ENCODE measurements at places on chromosomes 7 and 10.
A peak's percentile ranks its signal among the peaks of the same experiment; 100 is the strongest.

GRCh38 chr7:69624435-69625230 is 26.4 kb downstream of the AUTS2 start:
- no peak for DNase-seq

GRCh38 chr7:132745510-132745909 is 169.2 kb upstream of the PLXNA4 start:
- no peak for DNase-seq

- DNase-seq: no peak
Observed at GRCh38 chr10:42646214-42646613, 7.8 kb upstream of the ZNF33B start.

GRCh38 chr10:97764519-97764931 is 7.3 kb downstream of the SFRP5 start:
- no peak for DNase-seq

DNA sequence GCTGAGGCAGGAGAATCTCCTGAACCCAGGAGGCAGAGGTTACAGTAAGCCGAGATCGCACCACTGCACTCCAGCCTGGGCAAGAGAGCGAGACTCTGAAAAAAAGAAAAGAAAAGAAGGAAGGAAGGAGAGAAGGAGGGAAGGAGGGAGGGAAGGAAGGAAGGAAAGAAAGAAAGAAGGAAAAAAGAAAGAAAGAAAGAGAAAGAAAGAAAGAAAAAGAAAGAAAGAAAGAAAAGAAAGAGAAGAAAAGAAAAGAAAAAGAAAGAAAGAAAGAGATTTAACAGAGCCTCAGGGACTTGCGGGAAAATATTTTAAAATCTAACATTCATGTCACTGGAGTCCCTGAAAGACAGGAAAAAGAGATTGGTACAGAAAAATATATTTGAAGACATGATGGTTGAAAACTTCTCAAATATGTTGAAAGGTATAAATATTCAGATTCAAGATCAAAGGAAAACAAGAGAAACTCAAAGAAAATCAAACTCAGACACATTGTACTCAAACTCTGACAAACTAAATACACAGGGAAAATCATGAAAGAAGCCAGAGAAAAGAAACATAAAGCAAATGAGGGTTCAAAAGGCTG is 25.3 kb upstream of the DNAAF5 start:
- DNase-seq: no peak

GRCh38 chr10:34177445-34177844 is 637.7 kb downstream of the PARD3 start:
- no peak for DNase-seq

- DNase-seq: no peak
Observed at GRCh38 chr10:50309342-50309741, 58.0 kb upstream of the ASAH2 start.

DNA sequence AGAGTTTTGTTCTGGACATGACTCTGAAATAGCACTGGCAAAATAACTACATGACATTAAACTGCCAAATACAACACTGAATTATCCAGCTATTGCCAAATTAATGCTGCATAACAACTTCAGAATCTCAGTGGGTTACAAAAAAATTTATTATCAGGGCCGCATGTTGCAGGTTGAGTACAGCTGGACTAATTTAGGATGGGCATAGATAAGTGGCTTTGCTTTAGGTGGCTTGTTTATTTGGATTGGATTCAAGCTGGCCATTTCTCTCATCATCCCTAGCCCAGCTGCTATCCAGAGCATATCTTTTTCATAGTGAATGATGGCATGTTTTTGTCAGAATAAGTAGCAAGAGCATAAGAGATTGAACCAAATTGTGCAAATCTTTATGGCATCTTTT is 1277.1 kb downstream of the REEP3 start:
- no peak for DNase-seq

- DNase-seq: peak; percentile 52
Observed at GRCh38 chr10:124351481-124352220, 67.1 kb downstream of the OAT start.

GRCh38 chr7:131164025-131164925 is 163.4 kb upstream of the MKLN1 start:
- DNase-seq: no peak

DNA sequence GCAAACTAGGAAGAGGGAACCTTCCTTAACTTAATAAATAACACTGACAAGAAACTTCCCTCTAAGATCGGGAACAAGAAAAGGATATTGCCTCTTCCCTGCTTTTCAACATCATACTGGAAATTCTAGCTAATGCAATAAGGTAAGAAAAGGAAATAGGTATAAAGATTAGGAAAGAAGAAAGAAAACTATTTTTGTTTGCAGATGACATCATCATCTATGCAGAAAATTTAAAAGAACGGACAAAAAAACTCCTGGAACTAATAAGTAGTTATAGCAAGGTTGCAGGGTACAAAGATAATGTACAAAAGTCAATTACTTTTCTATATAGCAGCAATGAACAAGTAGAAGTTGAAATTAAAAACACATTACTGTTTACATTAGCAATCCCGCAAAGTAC is 164.8 kb downstream of the WDR11 start:
- DNase-seq: no peak

DNA sequence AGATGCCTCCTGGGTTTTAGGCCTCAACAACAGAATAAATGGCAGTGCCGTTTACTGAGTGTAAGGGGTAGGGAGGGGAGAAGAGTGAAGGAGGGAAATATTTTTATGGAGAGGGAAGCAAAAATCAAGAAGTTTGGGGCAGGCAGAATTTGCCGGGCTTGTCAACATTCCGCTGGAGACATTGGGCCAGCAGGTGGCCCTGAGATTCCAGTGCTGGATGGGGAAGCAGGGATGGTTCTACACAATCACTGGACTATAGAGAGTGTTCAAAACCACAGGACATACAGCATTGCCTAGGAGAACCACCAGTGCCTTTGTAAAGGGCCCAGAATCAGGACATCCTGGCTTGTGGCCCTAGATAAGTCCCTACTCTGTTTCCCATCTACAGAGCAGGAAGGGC is 598.6 kb upstream of the MGMT start:
- DNase-seq: no peak

- DNase-seq: no peak
Observed at GRCh38 chr10:127275793-127276450, 79.5 kb upstream of the INSYN2A start.

- no peak for DNase-seq
Observed at GRCh38 chr10:84356928-84357327, 28.5 kb downstream of the CCSER2 start.

- DNase-seq: no peak
Observed at GRCh38 chr10:17665747-17666146, 21.8 kb downstream of the STAM start.

- no peak for DNase-seq
Observed at GRCh38 chr10:91552274-91553095, 80.4 kb downstream of the PPP1R3C start.

GRCh38 chr10:93580828-93581227 is 14.4 kb downstream of the FFAR4 start:
- no peak for DNase-seq

DNA sequence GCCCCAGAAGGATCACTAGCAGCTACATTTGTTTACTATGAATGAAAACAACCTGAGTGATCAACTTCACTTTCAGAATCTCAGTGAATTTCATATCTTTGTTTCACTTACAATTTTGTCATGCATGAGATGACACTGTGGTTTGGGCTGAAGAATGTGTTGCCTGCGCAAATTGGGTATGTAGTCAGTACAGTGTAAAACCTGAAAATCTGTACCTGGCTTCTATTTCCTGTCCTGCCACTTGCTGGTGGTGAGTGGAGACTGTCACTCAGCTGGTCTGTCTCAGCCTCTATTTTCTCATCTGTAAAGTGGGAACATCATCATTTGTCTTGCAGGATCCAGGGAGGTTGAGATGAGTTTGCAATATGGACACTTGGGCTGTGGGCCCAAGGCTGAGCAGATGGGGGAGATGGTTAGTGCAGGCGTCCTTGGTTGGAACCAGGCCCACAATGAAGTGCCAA is 118.0 kb downstream of the WDFY4 start:
- DNase-seq: no peak

- peak; percentile 75 for DNase-seq
Observed at GRCh38 chr10:71868192-71868697, 17.2 kb upstream of the PSAP start.

- no peak for DNase-seq
Observed at GRCh38 chr10:15305161-15305560, 65.9 kb downstream of the FAM171A1 start.

DNA sequence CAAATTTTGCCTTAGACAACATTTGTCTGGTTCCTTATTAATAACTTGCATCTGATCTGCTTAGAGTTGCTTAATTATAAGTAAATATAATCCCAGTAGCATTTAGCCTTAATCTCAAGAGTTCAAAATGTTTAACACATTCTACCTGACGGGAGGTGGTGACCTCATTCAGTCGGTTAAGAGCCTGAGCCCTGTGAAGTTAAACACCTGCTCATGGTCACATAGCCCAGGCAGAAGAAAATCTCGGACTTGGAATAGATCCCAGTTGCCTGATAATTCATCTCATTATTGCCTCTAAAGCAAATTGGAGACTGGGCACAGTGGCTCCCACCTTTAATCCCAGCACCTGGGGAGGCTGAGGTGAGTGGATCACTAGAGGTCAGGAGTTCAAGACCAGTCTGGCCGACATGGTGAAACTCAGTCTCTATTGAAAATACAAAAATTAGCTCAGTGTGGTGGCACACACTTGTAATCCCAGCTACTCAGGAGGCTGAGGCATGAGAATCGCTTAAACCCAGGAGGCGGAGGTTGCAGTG is 18.6 kb upstream of the ASCC1 start:
- DNase-seq: no peak

GRCh38 chr7:30074422-30075030 is 46.3 kb downstream of the PLEKHA8 start:
- DNase-seq: no peak

GRCh38 chr10:12631787-12632562 is 282.6 kb downstream of the CAMK1D start:
- DNase-seq: no peak

DNA sequence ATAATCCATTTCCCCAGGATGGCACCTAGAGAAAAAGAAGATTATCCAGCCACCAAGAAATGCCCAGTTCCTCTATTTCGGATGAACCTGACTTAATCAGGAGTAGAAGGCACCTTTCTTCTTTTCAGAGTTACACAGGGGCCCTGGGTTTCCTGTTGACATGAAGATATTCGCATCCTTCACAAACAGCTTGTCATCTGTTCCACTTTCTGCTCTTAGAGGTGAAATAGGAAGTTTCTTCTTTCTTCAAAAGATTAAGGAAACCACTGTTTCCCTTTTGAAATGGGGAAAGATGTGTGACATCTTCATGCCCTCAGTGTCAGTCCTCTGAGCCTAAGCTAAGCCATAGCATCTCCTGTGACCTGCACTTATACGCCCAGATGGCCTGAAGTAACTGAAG is 39.1 kb upstream of the RAB18 start:
- DNase-seq: no peak

DNA sequence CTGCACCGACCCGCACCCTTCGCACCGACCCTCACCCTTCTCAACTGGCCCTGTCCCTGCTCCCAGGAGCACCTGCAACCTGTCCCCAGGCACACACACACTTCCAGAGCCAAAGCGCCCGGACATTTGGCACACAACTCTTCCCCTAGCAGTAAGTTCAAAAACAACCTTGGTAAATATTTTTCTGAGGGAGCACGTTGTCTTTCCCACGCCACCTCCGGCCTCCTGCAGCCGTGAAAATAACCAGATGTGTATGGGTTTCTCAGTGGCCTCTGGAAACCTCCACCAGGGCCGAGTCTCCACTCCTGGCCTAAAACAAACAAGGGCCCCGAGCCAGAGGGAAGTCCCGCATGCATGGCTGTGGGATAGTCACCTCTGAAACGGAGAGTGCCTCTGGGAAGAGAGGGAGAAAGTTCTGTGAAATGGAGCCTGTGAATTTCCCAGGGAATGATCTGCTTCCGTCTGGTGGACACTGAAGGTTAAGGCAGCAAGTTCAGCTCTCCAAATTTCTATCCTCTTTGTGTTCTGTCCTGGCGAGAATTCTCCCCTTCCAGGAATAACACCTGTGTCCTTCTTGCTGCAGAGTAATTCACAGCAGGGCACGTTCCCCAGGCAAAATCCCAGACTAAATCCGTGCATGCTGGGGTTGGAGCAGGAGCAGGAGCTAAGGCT is 15.8 kb downstream of the PODXL start:
- no peak for DNase-seq

DNA sequence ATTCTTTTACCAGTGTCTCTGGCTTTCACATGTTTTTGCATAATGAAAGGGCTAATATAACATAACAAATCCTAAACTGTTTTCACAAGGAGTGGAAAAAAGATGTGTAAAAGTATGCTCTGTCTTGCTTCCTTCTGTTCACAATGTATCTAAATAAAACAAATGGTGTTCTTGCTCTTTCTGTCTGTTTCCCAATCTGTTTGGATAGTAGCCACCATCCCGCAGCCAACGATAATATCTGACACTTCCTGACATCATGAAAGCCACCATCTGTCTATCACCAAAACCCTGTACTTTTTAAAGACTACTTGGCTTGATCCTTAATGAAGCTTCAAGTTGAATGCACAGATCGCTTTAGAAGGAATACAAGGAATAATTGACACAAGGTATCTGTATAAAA is 246.2 kb downstream of the ETV1 start:
- DNase-seq: no peak

- DNase-seq: no peak
Observed at GRCh38 chr7:128770233-128770632, 5.4 kb downstream of the OPN1SW start.

DNA sequence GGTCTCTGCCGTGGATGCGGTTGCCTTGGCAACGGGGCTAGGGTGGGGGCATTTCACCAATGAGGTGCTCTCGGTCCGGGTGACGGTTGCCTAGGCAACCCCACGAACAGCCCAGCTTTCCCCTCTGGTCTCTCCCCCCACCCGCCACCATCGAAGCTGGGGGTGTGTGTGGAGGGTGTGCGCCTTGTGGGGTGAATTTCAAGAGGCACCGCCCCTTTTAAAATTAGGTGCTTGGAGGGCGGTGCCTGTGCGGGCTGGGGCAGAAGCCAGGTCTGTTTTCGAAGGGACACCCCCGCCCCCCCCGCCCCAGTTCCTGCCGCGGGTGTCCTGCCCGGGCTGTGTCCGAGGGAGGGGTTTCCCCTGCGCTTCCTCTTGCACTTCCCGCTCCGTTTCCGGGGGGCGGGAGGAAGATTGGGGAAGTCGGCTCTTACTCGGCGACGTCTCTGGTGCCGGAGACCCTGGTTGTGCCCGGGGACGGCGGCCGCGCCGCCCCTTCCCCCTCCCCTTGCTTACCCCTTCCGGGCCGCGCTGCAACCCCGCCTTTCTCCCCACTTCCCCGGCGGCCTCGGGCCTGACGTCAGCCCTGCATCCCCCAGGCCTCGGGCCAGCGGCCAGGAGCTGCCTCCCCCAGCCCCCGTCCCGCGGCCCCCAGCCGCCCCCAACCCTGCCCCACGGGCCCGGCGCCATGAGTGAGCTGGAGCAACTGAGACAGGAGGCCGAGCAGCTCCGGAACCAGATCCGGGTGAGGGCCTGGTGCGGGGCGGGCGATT is 2.2 kb downstream of the GNB2 start:
- peak; percentile 91 for DNase-seq

Measured in tibial artery (tissue), 4 donors.